ENCODE measurements at places on chromosomes 6 and 20.

DNA sequence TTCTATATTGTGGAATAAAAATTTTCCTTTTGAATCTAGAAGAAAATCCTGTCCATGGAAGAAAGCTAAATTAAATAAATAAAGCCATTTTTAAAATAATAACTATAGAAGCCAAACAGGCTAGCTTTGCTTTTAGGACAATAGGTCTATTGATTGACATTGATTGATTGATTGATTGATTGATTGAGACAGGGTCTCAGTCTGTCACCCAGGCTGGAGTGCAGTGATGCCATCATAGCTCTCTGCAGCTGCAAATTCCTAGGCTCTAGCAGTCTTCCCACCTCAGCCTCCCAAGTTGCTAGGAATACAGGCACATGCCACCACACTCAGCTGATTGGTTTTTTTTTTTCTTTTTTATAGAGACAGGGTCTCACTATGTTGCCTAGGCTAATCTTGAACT lies 97.9 kb downstream of the COL12A1 start:
- DNase-seq = no peak

DNA sequence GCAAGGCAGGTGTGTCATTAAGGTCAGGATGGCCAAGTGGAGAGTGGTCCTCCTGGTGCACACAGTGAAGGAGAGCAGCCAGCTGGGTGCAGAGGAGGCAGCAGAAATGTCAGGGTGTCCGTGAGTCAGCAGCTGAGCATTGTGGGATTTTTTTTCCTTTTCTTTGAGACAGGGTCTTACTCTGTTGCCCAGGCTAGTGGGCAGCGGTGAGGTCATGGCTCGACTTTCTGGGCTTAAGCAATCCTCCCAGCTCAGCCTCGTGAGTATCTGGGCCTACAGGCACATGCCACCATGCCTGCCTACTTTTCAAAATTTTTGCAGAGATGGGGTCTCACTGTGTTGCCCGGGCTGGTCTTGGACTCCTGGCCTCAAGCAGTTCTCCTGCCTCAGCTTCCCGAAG lies 16.0 kb downstream of the ARID1B start:
- DNase-seq = no peak

GRCh38 chr6:147061252-147061651 lies 143.0 kb upstream of the STXBP5 start:
- no peak for DNase-seq

- DNase-seq = no peak
Observed at GRCh38 chr6:117233145-117233544, 32.2 kb upstream of the VGLL2 start.

Measured in DMS79 (cell line).